ENCODE measurements at places on chromosomes 5 and 9. TPM values are rescaled to one million over a fixed set of nuclear protein-coding genes. Genes with fewer than 3 reads are reported as not detected.

DNA sequence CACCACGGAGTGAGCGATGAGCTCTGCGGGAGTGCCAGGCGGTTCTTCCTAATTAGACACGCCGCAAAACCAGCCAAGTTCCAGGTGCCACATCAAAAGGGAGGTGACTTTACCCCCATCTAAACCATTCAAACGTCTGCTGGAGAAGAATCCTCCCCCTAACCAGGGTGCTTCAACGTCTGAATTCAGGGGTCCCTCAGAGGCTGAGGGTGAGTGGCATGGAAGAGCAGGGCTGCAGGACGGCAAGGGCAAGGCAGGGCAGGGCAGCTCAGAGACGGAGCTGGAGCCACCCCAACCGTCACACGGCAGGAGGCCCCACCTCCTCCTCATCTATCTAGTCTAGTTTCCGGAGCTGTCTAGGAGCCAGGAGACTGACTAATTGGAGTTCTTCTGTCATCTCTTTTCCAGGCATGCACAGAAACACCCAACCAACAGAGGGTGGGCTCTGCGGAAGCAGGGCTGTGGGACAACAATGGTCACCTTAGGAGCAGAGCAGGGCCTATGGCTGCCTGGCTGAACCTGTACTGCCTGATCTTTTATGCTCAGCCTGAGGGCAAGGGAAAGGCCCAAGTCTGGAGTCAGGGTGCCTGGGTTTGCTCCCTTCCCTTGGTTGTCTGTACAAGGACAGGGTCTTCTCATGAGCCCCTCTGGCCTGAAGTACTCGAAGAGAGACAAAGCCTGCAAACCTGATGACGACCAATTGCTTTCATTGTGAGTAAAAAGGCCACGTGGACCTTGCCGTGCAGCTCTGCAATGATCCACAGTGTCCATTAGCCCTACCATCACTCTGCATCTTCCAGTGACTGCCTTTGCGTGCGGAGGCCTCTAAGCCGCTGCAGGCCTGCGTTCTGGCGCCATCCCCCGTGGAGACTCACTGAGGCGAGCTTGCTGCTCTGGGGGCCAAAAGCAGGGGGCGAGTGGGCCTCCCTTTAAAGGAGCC lies 81.0 kb upstream of the SLC25A51 start:
- DNase-seq = no peak

SLC4A9 gene
- not detected for total RNA-seq

F12 gene
- total RNA-seq = 5.7 TPM

PCDHGA4 gene
- total RNA-seq = 1.5 TPM

- no peak for DNase-seq
Measured at GRCh38 chr5:180670586-180671359, 21.4 kb upstream of the FLT4 start.

RFESD gene
- total RNA-seq = 1.6 TPM

CNTLN gene
- total RNA-seq = 14.1 TPM

DNA sequence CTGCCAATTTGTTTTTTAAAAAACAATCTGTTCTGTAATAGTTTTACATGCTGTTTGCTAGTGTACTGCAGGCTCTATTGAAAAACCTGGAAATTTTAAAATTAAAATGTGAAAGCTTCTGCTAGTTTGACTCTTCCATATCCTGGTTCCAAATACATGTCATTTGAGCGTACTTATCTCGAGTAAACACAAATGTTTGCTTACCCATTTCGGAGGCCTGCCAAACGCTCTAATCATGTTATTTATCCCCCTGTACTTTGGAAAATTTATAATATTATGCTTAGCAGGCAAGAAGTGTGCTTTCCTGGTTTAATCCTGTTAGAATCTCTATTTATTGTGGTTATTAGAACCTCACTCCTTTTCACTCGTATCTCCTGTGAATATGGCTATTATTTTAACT lies 476.8 kb upstream of the CYLC2 start:
- no peak for DNase-seq

DNA sequence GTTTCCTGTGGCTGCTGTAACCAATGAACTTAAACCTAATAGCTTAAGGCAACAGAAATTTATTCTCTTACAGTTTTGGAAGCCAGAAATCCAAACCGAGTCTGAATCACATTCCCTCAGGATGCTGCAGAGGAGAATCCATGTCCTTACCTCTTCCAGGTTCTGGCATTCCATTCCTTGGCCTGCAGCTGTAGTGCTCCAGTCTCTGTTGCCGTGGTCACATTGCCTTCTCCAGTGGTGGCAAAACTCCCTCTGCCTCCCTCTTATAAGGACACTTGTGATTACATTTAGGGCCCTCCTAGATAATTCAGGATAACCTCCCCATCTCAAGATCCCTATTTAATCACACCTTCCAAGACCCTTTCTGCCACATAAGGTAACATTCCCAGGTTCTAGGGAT lies 88.7 kb upstream of the SHB start:
- no peak for DNase-seq

- no peak for DNase-seq
Measured at GRCh38 chr5:142861011-142861410, 90.8 kb downstream of the ARHGAP26 start.

GRCh38 chr5:122929980-122930379 lies 84.6 kb downstream of the SNX24 start:
- no peak for DNase-seq

DNA sequence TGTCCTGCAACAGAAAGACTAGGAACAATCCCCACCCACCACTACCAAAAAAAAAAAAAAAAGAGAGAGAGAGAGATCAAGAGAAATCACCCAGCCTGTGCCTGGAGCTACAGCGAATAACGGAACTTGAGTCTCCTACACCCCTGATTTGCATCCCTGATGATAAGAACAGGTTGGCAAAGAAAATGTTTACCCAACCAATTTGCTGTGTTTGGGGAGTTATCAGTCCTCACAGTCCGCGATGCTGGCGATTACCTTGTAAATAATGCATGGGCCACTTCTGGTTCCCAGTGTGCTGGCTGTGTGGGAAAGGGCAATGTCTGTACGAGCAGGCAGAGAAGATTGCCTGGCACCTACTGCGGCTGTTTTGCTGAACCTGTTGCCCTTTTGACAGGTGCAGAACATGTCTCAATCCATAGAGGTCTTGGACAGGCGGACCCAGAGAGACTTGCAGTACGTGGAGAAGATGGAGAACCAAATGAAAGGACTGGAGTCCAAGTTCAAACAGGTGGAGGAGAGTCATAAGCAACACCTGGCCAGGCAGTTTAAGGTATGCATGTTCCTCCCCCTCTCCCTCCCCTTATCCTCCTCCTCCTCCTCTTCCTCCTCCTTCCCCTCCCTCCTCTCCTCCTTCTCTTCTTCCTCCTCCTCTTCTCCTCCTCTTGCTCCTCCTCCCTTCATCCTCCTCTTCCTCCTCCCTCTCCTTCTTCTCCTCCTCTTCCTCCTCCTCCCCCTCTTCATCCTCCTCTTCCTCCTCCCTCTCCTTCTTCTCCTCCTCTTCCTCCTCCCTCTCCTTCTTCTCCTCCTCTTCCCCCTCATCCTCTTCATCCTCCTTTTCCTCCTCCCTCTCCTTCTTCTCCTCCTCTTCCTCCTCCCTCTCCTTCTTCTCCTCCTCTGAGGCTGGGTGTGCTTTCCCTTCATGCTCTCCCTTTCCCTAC lies 8.3 kb downstream of the OLFM1 start:
- no peak for DNase-seq

DNA sequence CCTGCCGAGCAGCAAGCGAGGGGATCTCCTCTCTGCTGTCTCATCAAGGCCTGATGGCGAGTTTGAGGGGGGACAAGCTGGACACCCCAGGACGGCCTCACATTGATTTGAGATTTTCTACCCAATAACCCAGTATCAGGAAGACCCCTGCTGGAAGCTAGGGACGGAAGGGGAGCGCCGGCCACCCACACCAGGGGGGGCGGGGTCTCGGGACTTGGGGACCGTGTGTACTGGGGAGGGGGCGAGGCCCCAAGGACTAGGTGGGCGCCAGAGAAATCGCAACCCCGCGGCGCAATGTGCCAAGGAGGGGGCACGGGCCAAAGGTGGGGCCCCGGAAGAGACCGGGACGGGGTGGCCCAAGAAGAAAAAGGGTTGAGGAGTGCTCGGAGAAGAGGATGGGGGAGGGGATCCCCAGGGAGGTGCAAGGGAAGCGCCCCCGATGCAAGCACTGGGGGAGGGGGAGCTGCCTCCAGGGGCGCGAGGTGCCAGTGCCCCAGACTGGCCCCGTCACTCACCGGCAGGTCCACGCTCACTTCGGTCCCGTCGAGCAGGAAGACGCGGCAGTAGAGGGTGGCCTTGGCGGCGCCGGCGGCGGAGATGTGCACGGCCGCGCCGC lies 1.1 kb downstream of the EPB41L4B start:
- DNase-seq = peak; percentile 72

- DNase-seq = no peak
Measured at GRCh38 chr9:92342825-92343488, 17.2 kb downstream of the CENPP start.

DNA sequence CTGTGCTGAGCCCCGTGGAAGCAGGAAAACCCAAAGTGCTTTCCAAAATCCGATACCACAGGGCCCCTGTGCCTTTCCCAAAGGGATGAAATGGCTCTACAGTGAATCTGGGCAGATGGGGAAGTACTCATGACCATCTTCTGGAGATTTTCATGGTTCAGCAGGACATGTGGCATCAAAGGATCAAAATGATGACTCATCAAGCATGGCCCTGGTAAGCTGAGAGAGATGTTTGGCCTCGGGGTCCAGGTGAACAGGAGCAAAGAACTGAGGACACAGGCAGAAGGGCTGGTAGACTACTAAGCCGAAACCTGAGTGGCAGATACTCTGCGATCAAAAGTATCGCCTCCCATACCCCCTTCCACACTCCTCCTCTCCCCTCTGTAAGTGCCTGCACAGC lies 160.0 kb upstream of the EFNA5 start:
- DNase-seq = no peak

- no peak for DNase-seq
Measured at GRCh38 chr9:115590011-115590410, 472.1 kb upstream of the TNC start.

- DNase-seq = no peak
Measured at GRCh38 chr9:136625101-136626065, 37.3 kb upstream of the EGFL7 start.

OR1N1 gene
- total RNA-seq = not detected

ARHGEF37 gene
- 7.1 TPM for total RNA-seq

PDE6A gene
- total RNA-seq = not detected

GRCh38 chr5:136195971-136196820 lies 3.2 kb upstream of the SMIM32 start:
- DNase-seq = no peak
